IMR-90 (cell line): ENCODE measurements at places on chromosomes 5 and 9. TPM values are rescaled to one million over a fixed set of nuclear protein-coding genes. Genes with fewer than 3 reads are reported as not detected.

- peak; percentile 61 for DNase-seq
Observed at GRCh38 chr9:89604729-89605464, at the start of gene GADD45G. Gene GADD45G (plus strand): TSS chr9:89605012. CDS start chr9:89605122, 110 bp downstream.

DNA sequence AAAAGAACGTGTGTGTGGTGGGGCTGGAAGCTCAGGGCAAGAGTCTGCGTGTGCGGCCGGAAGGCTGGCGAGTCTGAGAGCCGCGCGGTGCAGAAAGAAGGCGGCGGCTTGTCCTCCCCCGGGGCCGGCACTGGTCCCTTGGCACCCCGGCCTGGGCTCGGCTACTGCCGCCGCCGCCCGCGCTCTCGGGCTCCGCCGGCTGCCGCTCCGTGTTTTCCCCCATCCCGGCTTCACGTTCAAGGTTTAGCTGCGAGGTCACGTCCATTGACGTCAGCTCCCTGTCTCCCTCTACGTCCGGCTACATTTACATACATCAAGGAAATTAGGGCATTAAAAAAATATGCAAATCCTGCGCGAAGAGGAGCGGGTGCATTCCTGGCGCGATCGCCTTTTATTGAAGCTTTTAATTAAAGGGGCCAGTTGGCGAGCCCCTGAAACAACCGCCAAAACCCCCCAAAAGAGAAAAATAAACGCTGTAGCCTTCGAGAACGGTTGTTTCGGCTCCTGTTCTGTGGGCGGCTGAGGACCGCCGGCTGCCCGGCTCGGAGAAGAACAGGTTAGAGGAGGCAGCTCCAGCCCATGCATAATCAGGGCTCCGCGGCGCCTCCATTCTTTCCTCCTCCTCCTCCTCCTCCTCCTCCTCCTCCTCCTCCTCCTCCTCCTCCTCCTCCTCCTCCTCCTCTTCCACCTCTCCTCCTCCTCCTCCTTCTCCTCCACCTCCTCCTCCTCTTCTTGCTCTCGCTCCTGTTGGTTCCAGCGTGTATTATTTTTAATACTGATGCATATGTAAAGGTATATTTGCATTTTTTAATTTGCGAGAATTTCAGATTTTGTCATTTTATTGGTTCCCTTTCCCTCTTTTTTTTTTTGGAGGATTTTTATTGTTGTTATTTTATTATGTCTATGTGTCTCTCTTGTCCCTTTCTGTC lies 207.0 kb downstream of the MEF2C start:
- DNase-seq: peak; percentile 58

DNA sequence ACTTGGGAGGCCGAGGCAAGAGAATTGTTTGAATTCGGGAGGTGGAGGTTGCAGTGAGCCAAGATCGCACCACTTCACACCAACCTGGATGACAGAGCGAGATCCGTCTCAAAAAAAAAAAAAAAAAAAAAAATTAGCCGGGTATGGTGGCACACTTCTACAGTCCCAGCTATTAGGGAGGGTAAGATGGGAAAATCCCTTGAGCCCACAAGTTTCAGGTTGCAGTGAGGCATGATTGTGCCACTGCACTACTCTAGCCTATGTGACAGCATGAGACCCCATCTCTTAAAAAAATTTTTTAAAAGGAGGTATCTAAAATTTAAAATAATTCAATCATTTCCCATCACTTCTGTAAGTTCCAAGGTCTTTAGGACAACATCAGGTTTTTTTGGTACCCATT lies 26.0 kb downstream of the PSIP1 start:
- no peak for DNase-seq

DNA sequence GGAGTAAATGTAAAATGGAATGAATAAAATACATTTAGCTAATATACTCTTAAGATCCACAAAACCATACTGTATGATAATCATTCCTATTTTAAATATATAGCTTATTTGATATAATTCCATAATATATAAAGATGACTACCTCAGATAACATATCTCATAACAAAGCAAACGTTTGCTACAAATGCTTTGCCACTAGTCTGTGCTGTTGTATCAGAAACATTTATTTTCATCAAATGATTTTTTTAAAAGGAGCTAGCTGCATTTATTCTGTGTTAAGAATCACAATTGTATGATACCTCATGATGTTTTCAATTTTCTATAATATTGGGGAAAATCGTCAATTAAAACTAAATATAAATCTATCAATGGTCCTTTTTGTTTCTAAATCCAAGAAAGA lies 567.2 kb downstream of the PTPRD start:
- peak; percentile 24 for DNase-seq

TBC1D9B gene
- total RNA-seq: 18.3 and 58.6 TPM in 2 replicates
